ENCODE measurements at places on chromosomes 2 and 18. TPM values are rescaled to one million over a fixed set of nuclear protein-coding genes. Genes with fewer than 3 reads are reported as not detected.

Gene FECH
- 11.2 TPM for total RNA-seq

Gene CHRND
- total RNA-seq: not detected

Gene CXCR1
- total RNA-seq: not detected

Gene MAL
- total RNA-seq: 130 TPM

Gene FAM110C
- total RNA-seq: 4.9 TPM

Gene HJURP
- total RNA-seq: 1.8 TPM

Gene COL5A2
- total RNA-seq: 0.22 TPM

Gene FHOD3
- total RNA-seq: not detected

Gene TUBA3D
- not detected for total RNA-seq

Gene RAB12
- 19.4 TPM for total RNA-seq

Gene ASB18
- total RNA-seq: not detected

Gene RAB17
- total RNA-seq: not detected

Gene STEAP3
- total RNA-seq: not detected

Gene NCKAP5
- not detected for total RNA-seq

Gene DNAJC27
- total RNA-seq: 14.6 TPM

Gene CCDC141
- total RNA-seq: 153 TPM

Gene MYO5B
- total RNA-seq: not detected

Gene CENPA
- 2.0 TPM for total RNA-seq

Gene HOXD13
- not detected for total RNA-seq

Gene PDCL3
- 45.2 TPM for total RNA-seq

Gene SMIM21
- total RNA-seq: not detected

Gene SYT4
- 1.7 TPM for total RNA-seq

Gene BOLL
- not detected for total RNA-seq
